ENCODE measurements at places on chromosomes 5 and 9. TPM values are rescaled to one million over a fixed set of nuclear protein-coding genes. Genes with fewer than 3 reads are reported as not detected.

- DNase-seq, result no peak
Measured at GRCh38 chr5:163409384-163409783, 28.0 kb upstream of the CCNG1 start.

GRCh38 chr5:172821340-172821985, 12.6 kb upstream of the ERGIC1 start:
- DNase-seq, result no peak

DNA sequence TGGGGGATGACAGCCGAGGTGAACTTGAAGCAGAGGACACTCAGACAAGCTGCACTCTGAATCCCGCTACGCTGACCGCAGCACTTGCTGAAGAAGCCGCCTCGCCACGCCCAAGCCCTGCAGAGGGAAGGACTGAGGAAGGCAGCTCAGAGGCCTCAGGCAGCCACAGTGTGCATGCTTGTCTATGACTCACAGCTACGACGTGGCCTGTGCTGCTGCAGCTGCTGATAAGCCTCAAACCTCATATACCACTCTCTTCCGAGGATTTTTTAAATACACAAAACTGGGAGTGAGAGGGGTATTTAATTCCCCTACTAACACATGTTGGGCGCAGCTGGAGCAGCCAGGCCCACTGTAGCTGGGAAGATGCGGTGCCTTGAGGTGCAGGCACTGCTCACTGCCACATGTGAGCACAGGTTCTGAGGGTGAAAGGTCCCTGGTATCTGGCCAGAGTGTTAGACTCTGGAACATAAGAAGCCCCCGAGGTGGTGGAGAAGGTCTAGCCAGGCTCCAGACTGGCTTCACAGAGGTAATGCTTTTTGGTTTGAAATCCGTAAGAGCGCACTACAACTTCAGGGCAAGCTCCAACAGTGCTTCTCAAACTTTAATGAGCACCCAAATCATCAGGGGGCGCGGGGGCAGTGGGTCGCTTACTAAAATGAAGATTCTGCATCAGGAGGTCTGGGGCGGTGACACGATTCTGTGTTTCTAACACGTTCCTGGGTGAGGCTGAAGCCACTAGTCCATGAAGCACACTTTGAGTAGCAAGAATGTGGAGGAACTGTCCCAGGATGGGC, 196.8 kb downstream of the AUH start:
- peak; percentile 85 for DNase-seq

- DNase-seq, result peak; percentile 49
Measured at GRCh38 chr9:125932012-125932411, 184.8 kb downstream of the PBX3 start.

- DNase-seq, result no peak
Measured at GRCh38 chr9:84694248-84694647, 24.7 kb downstream of the NTRK2 start.

GRCh38 chr5:22780756-22781155, 72.4 kb downstream of the CDH12 start:
- DNase-seq, result no peak

- DNase-seq, result no peak
Measured at GRCh38 chr5:159730285-159730684, 186.0 kb upstream of the ADRA1B start.

DNA sequence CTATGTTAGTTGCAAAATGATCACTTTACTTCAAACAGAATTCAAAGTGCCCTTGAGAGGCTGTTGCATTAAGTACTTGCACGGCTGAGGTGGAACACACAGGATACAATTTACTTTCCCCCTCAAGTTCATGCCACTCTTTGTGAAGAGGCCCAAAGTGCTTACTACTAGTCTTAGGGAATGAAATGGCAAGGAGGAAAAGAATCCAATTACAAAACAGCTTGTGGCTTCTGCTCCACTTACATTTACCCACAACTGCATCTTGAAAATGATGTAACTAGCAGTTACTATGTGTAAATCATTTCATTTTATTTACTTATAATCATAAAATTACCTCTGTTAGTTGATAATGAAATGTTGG, 14.6 kb downstream of the FOXD1 start:
- DNase-seq, result no peak

- no peak for DNase-seq
Measured at GRCh38 chr9:118419676-118420075, 715.5 kb downstream of the TLR4 start.

DNA sequence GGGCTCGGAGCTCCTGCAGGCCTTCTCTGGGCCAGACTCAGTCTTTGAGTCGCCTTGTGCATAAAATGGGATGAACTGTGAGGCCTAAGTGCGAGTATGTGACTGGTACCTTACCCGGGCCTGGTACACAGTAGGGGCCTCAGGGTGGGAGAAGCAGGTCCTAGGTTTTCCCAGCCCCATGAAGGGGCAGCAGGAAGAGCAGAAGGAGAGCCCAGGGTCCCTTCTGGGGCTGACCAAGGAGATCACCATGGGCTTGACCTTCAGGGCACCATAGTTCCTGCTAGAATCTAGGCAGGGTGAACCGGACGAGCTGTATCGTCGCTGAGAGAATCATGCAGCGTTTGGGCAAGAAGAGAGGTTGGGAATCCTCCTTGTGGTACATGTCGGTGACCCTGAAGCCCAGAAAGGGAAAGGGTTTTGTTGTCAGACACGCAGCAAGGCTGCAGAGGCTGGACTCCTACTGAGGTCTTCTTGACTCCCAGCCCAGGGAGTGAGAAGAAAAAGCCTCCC, 373 bp upstream of the PHYKPL start:
- no peak for DNase-seq

GRCh38 chr9:121807823-121808278, 156.4 kb downstream of the DAB2IP start:
- no peak for DNase-seq

- no peak for DNase-seq
Measured at GRCh38 chr9:93295456-93296076, 111.6 kb downstream of the WNK2 start.

DNA sequence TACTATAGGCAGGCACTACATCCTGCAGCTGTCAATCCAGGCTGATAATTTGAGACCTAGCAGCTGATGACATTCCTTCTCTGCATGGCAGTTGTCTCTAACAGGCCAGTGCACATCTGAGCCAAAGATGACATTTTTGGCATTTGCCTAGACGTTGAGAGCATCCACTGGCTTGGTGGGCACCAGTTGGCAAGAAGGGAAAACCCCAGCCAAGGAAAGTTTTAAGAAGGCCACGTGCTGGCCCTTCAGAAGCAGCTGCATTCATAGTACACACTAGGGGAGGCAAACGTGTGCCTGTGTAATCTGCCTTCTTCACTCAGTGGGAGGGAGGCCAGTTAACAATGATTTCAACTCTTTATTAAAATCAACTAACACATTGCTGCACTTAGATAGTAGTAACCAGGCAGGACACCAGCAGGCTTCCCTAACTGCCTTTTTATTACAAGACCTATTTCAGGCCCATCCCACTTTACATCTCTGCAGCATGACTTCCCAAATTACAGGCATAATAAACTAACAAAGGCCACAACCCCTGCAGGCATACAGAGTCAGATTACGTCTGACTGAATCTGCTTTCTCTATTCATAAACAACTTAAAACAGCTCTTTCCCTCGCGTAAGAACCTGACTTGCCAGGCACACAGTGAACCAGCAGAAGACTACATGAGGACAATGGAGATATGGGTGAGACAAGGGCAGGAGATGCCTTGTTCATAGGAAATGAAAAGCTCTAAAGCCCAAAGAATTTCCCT, 576.3 kb downstream of the PDE4D start:
- DNase-seq, result peak; percentile 65

DNA sequence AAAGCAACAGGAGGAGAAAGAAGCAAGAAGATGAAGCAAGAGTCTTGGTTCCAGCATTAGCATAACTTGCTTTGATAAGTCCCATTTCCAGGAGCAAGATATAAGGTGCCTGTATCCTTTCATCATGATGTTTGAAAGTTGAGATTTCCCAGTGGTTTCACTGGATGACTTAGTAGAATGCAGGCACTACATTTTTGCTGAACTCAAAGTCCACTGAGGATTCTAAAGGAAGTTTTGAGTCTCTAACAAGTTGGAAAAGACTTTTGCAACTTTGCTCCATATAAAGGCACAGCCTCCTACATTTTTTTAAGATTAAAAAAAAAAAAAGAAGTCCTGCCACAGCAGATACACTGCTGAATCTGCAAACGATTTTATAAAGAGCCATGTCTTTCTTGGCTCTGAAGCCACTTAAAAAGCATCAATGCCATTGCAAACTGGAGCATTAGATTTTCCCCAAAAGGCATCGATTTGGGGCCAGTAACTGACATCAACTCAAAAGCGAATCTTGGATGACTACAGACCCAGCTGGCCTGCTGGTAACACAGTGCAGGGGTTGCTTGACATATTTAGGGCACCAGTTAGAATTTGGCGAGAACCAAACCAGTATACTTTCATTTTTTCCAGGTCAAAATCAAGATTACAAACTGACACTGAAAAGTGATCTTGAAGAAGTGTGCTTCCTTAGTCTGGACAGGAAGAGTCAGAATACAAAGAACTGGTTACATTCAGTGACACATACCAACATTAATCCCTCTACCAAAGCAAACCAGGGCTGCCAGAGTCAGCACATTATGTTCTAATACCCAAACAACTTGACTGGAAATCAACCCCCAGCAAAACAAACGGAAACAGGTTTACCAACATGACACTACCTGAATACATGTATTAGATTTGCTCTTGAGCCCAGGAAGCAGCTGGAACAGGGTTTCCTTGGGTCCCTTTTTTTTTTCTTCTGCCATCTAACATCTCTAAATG, 39.1 kb upstream of the KCNV2 start:
- no peak for DNase-seq

GRCh38 chr5:173454736-173455598, 126.8 kb upstream of the STC2 start:
- peak; percentile 47 for DNase-seq

DNA sequence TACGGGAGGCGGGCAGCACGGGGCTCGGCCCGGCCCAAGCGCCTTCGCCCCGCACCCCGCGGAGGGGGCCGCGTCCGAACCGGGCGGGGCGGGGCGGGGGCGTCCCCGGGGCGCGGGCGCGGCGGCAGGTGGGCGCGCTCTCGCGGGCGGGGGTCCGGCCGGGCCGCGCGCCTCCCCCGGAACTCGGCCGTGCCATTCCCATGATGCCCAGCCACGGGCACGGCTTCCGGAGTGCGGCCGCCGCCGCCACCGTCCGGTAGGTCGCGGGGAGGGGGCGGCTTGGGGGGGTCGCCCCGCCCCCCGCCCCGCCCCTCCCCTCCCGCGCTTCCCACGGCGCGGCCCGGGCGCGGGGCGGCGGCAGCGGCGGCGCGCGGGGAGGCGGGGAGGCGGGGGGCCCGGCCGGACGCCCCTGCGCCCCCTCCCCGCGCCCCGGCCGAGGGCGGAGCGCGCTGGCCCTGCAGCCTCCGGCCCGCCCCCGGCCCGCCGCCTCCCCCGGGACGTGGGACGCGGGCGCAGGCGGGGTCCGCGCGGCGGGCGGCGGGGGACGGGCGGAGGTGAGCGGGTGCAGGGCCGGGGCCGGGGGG, at the start of gene PPP1R26:
Gene PPP1R26, plus strand, starts transcription at position 314 of the 584 bp plus-strand sequence. CDS start 4,729 bp downstream, outside the sequence.
- DNase-seq, result peak; percentile 38

GRCh38 chr9:2193552-2193951, 178.4 kb downstream of the SMARCA2 start:
- DNase-seq, result no peak

- peak; percentile 62 for DNase-seq
Measured at GRCh38 chr5:172887692-172888091, 53.6 kb downstream of the ERGIC1 start.

GRCh38 chr5:123262216-123262823, 160.9 kb downstream of the CEP120 start:
- no peak for DNase-seq

GRCh38 chr5:160315968-160316367, 3.6 kb upstream of the CCNJL start:
- no peak for DNase-seq

GRCh38 chr5:131258733-131259132, 5.1 kb upstream of the CDC42SE2 start:
- no peak for DNase-seq

DNA sequence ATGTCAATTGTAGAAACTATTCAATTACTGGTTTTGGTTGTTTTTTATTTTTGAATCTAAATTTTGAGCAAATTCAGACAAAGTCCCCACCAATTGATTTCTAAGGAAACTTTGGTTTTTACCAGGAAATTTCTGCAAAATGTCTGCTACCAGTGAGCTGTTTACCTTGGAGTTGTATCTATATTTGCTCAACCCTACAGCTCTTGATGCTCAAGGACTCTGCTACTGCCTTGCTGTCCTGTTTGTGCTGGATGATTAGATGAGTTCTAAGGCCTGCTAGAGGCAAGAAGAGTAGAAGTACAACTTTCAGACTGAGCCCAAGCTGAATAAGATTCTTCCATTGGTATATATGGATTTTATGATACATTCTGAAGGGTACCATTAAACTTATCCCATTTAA, 42.6 kb upstream of the KIF2A start:
- no peak for DNase-seq

- DNase-seq, result no peak
Measured at GRCh38 chr5:14226149-14226548, 83.0 kb downstream of the TRIO start.

- no peak for DNase-seq
Measured at GRCh38 chr5:111404270-111404769, 108.0 kb downstream of the STARD4 start.

DNA sequence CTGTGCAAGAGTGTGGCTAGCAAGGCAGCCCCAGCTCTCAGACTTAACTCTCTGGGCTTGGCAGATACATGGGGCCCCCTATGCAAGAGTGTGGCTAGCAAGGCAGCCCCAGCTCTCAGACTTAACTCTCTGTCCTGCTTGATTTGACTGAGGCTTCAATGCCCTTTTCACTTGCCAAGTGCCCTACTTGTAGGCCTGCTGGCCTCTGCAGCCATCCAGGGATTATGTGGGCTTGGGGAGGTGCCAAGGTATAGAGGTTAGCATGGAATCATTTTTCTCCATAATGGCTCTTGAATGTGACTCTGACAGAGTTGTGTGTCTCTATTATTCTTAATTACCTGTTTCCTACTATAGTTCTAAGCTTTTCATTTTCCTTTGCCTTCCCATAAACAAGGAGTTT, 115.5 kb upstream of the RUSC2 start:
- no peak for DNase-seq

Gene C5orf52
- not detected for total RNA-seq

Gene LCNL1
- total RNA-seq, result not detected

Gene TSPAN17
- total RNA-seq, result 53.5 TPM

Gene GABRB2
- total RNA-seq, result 5.6 TPM

Gene LRRC26
- total RNA-seq, result not detected

Gene C5orf24
- total RNA-seq, result 68.2 TPM

Gene PDCD1LG2
- total RNA-seq, result 2.2 TPM
